ENCODE measurements at places on chromosomes 6 and 20.

DNA sequence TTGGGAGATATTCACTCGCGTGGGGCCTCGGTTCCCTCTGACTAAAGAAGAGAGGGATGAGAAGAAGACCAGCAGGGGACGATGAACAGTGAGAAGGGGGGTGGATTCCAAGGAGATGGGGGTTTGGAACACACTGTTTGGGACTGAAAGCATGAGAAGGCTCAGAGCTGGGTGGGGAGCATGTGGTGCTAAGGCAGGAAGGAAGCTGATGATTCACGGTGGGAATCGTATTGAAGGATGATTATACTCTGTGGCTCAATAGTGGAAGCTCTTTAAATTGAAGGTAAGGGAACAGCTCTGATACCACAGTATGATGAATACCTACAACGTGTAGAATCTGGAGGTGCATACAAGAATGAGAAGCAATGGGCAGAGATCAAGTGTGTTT is 117.5 kb upstream of the KCNK16 start:
- DNase-seq = no peak

DNA sequence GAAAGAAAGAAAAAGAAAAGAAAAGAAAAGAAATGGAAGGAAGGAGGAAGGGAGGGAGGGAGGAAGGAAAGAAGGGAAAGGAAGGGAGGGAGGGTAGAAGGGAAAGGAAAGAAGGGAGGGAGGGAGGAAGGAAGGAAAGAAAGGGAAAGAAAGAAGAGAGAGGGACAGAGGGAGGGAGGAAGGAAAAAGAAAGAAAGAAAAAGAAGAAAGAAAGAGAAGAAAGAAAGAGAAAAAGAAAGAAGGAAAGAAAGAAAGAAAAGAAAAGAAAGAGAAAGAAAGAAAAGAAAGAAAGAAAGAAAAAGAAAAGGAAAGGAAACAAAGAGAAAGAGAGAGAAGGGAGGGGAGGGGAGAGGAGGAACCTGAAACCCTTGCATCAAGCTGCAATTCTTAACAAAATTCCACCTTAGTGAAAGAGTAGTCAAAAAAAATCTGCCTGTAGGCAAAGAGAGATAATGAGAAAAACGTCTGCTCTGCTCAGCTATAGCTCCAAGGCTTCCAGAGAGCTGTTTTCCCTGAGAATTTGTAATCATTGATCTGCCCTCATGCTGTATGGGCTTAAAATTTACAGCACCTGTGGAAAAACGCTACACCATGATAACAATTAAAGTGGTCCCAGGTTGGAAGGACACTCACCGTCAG is 16.7 kb upstream of the MYCT1 start:
- DNase-seq = no peak

- no peak for DNase-seq
These were observed 12.5 kb downstream of the GNL1 start for GRCh38 chr6:30543821-30544220.

GRCh38 chr6:84119277-84119676 is 85.7 kb downstream of the MRAP2 start:
- DNase-seq = no peak

GRCh38 chr6:136016228-136017225 is 165.0 kb downstream of the PDE7B start:
- no peak for DNase-seq

GRCh38 chr6:129764761-129765407 is 54.9 kb upstream of the ARHGAP18 start:
- DNase-seq = no peak

DNA sequence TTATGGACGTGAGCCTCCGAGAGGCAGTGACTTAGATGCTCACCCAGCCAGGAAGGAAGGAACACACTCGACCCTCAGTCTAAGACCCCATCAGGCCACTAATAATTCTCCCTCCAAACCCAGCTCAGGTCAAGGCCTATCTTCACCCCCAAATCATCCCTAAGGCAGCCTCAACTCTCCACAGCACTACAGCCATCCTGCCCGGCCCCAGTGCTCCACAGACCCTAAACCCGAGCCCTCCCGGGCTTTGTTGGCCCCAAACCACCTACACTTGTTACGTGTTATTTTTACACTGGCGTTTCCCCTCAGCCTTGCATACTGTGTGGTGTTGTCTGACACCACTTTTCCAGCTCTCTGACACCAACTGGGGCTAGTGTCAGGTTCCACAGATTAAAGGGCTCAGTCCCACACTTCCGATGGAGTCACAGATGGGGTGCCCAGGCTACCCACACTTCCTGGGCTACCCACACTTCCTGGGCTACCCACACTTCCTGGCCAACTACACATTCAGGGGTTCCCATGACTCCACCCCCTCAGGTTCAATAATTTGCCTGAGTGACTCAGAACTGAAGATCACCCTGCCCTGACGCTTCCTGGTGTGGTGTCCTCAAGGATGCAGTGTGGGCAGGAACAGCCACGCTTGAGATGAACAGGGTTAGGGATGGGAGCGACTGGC is 25.3 kb downstream of the RBCK1 start:
- DNase-seq = peak; percentile 61

Measured in stimulated activated CD4-positive, alpha-beta T cell treated with anti-CD3 and anti-CD28 coated beads, Interleukin-12 subunit alpha, Interleukin-12 subunit beta, amount 100 ng/mL, for 24 hours (primary cell).